H1 (cell line): ENCODE measurements at places on chromosomes 7 and 10.
A peak's percentile ranks its signal among the peaks of the same experiment; 100 is the strongest.

GRCh38 chr10:34727595-34728033 is 87.5 kb downstream of the PARD3 start:
- H3K4me1 ChIP-seq = no peaks in the 10 kb centered on the region
- DNase-seq = no peak
- H3K27me3 ChIP-seq = no peaks in the 10 kb centered on the region
- no peaks in the 10 kb centered on the region for H3K36me3 ChIP-seq

DNA sequence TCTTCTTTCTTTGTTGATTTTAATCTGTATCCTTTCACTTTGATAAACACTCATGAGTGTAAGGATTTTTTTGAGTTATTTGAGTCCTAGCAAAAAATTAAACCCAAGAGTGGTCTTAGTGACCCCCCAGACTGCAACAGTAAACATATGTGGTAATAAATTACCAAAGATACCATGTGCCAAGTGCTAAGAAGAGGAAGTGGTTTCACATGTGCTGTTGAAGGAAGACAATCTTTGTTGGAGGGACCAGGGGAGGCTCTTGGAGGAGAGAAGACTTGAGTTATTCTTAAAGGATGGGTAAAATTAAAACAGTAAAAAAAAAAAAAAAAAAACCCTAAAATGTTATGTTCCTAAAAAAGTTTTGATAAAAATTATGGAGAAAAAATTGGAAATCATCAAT is 150.2 kb downstream of the SEC23IP start:
- DNase-seq = no peak
- H3K27me3 ChIP-seq = no peaks in the 10 kb centered on the region
- H3K4me1 ChIP-seq = no peaks in the 10 kb centered on the region
- H3K27ac ChIP-seq = no peak overlapping the region
- no peaks in the 10 kb centered on the region for H3K36me3 ChIP-seq

- no peaks in the 10 kb centered on the region for H3K27me3 ChIP-seq
- H3K27ac ChIP-seq = no peak overlapping the region
- no peak for DNase-seq
- no peaks in the 10 kb centered on the region for H3K36me3 ChIP-seq
Measured at GRCh38 chr10:117503244-117504205, 39.0 kb upstream of the EMX2 start.

DNA sequence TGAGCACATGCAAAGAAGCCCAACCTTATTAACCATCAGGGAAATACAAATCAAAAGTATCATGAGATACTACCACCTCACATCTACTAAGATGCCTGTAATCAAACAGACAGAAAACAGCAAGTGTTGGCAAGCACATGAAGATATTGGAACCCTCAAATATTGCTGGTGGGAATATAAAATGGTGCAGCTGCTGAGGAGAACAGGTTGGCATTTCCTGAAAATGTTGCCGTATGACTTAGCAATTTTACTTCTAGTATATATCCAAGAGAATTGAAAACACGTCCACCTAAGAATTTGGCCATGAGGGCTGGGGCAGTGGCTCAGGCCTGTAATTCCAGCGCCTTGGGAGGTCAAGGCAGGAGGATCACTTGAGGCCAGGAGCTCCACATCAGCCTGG is 39.4 kb upstream of the TNRC18 start:
- no peaks in the 10 kb centered on the region for H3K4me1 ChIP-seq
- H3K27ac ChIP-seq = no peak overlapping the region
- DNase-seq = no peak
- no peaks in the 10 kb centered on the region for H3K27me3 ChIP-seq
- no peak overlapping the region for H3K4me3 ChIP-seq

DNA sequence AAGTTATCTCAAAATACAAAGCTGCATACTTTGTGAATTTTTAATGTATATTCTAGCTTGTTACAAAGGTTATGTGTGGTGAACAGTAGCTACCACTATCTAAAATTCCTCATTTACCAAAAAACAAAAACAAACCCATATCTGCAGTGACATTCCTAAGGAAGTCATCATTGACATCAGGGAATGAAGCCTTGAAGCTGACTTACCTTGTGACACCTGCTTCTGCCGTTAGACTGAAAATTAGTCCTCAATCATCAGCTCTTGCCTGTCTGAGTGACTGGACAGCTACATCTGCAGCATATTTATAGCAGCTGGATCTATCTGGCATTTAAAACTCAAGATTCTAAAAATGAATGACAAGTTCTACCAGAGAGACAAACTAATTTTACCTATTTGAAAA is 43.2 kb downstream of the COBL start:
- H3K4me3 ChIP-seq = no peak overlapping the region
- H3K4me1 ChIP-seq = peaks cover 9% of the 10 kb centered on the region
- H3K36me3 ChIP-seq = no peaks in the 10 kb centered on the region
- no peak for DNase-seq

GRCh38 chr7:121023194-121023593 is 34.7 kb downstream of the CPED1 start:
- no peak overlapping the region for H3K4me3 ChIP-seq
- H3K36me3 ChIP-seq = no peaks in the 10 kb centered on the region
- no peaks in the 10 kb centered on the region for H3K4me1 ChIP-seq

DNA sequence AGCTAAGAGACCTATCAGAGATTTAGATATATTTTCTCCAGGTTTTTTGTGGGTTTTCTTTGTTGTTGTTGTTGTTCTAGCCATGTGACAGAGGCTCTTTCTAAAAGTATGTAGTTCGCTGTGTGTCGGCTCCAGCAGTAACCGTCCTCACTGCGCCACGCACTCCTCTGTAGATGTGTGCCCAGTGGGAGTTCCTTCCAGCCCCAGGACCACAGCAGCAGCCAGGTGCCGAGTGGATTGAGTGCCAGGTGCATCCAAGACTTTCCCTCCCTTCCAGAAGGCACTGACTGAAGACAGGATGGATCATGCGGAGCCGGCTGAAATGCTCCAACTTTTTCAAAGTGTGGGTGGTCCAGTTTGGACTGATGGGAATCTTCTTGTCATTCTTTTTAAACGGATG is 31.8 kb downstream of the WDR86 start:
- peaks cover 14% of the 10 kb centered on the region for H3K27me3 ChIP-seq
- no peak overlapping the region for H3K27ac ChIP-seq
- H3K36me3 ChIP-seq = no peaks in the 10 kb centered on the region; the same call in 1 of the 2 replicates
- H3K4me3 ChIP-seq = no peak overlapping the region

- peak overlapping the region; percentile 27; the same call in 1 of the 2 replicates for H3K4me3 ChIP-seq
- no peak for DNase-seq
- H3K27ac ChIP-seq = no peak overlapping the region
- no peaks in the 10 kb centered on the region; the same call in 1 of the 2 replicates for H3K4me1 ChIP-seq
Measured at GRCh38 chr7:7190142-7190541, 7.8 kb downstream of the C1GALT1 start.

DNA sequence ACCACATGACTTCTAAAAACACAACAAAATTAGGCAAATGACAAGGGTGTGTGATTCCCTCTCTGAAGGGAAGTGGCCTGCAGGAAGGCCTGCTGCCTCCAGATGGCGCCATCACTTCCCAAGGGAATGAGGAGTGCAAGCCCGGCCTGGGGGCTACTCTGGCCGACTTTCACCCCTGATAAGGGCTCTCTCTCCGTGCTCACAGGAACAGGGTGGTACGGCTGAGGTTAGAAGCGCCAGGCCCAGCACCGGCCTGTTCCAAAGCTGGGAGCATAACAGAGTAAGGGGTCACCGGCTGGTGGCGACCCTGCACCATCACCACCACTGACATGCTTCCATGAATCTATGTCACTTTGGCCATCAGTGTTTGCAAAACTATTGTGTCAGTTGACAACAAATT is 13.1 kb downstream of the RBP3 start:
- no peak overlapping the region for H3K27ac ChIP-seq
- H3K27me3 ChIP-seq = no peaks in the 10 kb centered on the region
- 0 out of 2 replicates have a peak, but pooled peaks cover 2% of the 10 kb centered on the region for H3K4me1 ChIP-seq
- no peak overlapping the region for H3K4me3 ChIP-seq
- DNase-seq = peak; percentile 93

GRCh38 chr10:64484811-64485330 is 963.7 kb downstream of the REEP3 start:
- DNase-seq = no peak
- H3K27ac ChIP-seq = no peak overlapping the region
- no peaks in the 10 kb centered on the region for H3K4me1 ChIP-seq
- H3K36me3 ChIP-seq = no peaks in the 10 kb centered on the region
- H3K4me3 ChIP-seq = no peak overlapping the region
- H3K27me3 ChIP-seq = no peaks in the 10 kb centered on the region

GRCh38 chr7:137987968-137988367 is 13.9 kb downstream of the CREB3L2 start:
- no peaks in the 10 kb centered on the region for H3K4me1 ChIP-seq
- H3K27ac ChIP-seq = no peak overlapping the region
- H3K27me3 ChIP-seq = no peaks in the 10 kb centered on the region
- DNase-seq = no peak
- no peak overlapping the region for H3K4me3 ChIP-seq
- H3K36me3 ChIP-seq = peaks cover under 1% of the 10 kb centered on the region; the same call in 1 of the 2 replicates

GRCh38 chr10:75546004-75546403 is 114.6 kb downstream of the LRMDA start:
- H3K27me3 ChIP-seq = no peaks in the 10 kb centered on the region
- H3K4me3 ChIP-seq = no peak overlapping the region
- peaks cover 4% of the 10 kb centered on the region; the same call in 1 of the 2 replicates for H3K4me1 ChIP-seq
- DNase-seq = no peak
- no peak overlapping the region for H3K27ac ChIP-seq
- no peaks in the 10 kb centered on the region for H3K36me3 ChIP-seq

- H3K36me3 ChIP-seq = no peaks in the 10 kb centered on the region
- no peak for DNase-seq
- H3K27me3 ChIP-seq = no peaks in the 10 kb centered on the region
- H3K4me1 ChIP-seq = peaks cover 3% of the 10 kb centered on the region
Measured at GRCh38 chr7:3404501-3404900, 103.4 kb downstream of the SDK1 start.

- no peaks in the 10 kb centered on the region for H3K36me3 ChIP-seq
- H3K27me3 ChIP-seq = no peaks in the 10 kb centered on the region
- DNase-seq = no peak
- no peaks in the 10 kb centered on the region; the same call in none of the 2 replicates for H3K4me1 ChIP-seq
Measured at GRCh38 chr7:129610709-129611245, 743 bp upstream of the NRF1 start.

DNA sequence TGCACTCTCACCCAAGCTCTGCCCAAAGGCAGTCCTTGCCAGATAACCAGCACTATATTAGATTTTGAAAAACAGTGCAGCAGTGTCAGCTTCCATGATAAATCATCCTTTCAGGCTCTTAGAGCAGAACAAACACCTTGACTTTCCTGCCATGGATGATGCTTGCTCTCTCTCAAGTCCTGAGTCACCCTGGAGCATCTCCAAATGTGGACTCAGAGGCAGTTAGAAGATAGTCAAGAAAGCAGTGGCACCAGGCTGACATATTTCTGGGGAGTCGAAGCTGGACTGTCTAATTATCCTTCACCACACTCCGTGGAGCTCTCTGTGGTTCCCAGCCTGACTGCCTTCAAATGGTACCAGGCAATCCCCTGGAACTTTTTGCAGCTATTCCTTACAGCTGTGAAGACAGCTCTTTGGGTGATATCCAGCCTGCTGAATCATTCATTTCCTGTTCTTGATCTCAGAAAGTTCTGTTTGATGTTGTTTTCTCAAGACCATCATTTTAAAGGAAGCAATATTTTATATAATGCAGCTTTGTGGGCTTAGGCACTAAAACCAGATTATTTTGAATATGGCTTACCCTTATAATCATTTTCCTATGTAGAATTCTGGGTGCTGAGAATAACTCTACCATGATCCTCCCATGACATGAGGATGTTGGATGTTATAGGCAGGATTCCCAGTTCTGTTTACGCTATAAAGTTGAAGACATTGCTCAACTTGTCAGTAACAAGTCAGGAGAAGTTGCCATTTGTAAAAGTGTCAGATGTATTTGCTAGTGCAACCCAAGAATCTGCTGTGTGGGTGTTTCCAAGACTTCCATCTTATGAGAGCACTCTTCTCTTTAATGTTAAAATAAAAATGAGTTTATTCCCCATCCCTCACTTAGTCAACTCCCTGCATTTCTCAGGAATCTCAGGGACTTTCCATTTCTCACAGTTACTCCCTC is 233.8 kb downstream of the C7orf25 start:
- no peak for DNase-seq
- no peaks in the 10 kb centered on the region for H3K27me3 ChIP-seq
- H3K36me3 ChIP-seq = no peaks in the 10 kb centered on the region
- no peak overlapping the region for H3K27ac ChIP-seq
- H3K4me3 ChIP-seq = no peak overlapping the region
- no peaks in the 10 kb centered on the region for H3K4me1 ChIP-seq
